ENCODE measurements at places on chromosomes 13 and 19.

GRCh38 chr13:40155201-40155600 lies 499.7 kb downstream of the COG6 start:
- no peak for DNase-seq

DNA sequence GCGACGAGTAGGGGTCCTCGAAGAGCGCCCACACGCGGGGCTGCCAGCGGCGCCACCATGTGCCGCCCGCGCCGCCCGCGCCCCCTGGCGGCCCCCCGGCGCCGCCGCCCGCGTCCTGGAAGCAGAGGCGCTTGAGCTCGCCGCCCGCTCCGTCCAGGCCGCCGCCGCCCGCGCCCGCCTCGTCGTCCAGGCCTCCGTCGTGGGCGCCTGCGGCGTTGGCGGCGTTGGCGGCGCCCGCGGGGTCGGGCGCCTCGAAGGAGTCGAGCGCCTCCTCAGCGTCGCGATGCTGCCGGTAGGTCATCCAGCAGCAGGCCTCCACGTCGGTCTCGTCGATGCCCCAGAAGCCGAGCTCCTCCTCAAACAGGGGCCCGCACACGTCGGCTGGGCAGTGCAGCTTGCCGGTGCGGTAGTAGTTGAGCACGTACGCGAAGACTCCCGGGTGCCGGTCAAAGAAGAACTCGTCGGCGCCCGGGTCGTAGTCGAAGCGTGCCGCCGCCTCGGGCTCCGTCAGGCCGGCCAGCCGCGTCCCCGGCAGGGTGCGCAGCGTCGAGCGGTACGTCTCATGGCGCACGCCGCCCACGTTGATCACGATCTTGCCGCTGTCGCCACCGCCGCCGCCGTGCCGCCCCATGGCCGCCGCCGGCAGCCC lies 829 bp downstream of the KCNC3 start:
- DNase-seq = no peak

DNA sequence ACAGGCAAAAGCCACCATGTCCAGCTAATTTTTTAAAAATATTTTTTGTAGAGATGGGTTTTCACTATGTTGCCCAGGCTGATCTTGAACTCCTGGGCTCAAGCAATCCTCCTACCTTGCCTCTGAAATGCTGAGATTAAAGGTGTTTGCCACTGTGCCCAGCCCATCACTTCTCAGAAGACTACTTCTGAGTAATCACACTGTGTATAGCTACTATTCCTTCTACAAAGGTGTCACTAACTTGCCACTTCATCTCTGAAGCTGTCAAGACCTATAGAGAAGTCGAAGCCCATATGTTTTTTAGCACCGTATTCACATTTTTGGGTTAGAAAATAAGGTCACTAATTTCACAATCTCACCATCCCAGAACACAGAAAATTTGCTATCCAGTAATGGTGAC lies 36.0 kb upstream of the FNDC3A start:
- DNase-seq = no peak

DNA sequence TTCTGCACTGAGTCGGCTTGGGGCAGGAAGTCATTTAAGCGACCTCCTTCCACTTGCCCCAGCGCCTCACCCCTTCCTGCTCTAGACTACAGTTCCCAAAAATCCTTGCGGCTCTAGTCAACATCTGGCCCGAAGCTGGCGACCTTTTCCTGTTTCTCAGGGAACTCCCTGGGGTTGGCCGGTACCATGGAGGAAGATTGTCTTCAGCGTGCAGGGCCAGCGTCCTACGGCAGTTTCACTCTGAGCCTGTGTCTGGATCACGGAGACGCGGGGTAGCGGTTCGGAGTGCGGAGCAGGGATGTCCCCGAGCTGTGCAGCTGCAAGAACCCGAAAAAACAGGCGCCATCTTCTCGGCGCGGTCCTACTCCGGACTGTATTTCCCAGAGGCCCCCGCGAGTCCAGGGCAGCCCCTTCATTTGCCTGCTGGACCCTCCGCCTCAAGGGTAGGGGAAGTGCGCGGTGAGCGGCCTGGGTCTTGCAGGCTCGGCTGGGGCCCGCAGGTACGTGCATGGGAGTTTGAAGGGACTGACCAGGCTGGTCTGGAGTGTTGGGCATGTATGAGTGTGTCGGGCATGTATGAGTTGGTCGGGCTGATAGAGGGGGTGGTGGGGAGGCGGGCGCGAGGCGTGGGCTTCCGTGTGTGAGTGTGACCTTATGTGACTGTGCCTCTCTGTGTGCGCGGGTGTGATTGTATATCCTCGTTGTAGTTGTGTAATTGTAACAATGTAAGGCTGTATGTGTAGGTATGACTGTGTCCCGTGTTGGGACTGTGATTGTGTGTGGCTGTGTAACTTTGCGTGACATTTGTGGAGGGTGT lies at the start of gene ZNF383:
TSS of gene ZNF383 (plus strand) at position 440 of the 817 bp plus-strand sequence. CDS start 12,240 bp downstream, outside the sequence.
- DNase-seq = peak; percentile 82

- DNase-seq = no peak
Observed at GRCh38 chr13:26946684-26947343, 186.2 kb upstream of the GPR12 start.

- DNase-seq = no peak
Observed at GRCh38 chr13:21106089-21106488, 44.7 kb upstream of the LATS2 start.

- no peak for DNase-seq
Observed at GRCh38 chr13:20945952-20946383, 43.4 kb upstream of the XPO4 start.

- no peak for DNase-seq
Observed at GRCh38 chr13:110685305-110686020, 20.5 kb downstream of the CARS2 start.

- DNase-seq = no peak
Observed at GRCh38 chr19:18494267-18494607, 27.6 kb downstream of the ELL start.

DNA sequence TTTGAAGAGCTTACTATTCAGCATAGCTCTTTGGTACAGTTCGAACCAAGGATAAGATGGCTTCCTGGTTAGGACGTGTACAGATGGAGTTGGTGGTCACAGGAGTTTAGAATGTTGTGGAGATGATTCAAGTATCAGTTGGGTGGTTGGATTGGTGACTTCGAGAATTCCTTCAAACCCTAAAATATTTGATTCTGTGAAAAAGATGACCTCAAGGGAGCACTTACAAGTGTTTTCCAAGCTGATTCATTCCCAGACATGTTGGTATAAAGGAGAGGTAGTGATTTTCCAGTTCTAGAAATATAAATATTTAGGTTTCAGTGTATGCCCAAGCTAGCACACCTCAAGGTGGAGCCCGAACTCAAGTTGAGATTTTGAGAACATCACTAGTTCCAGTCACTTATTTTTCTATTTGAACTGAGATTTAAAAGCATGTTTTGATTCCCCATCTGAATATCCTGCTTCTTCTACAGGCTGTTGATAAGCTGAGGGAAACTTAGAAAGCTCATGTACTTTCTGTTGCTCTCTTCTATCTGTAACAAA lies 306.1 kb downstream of the DCT start:
- no peak for DNase-seq

GRCh38 chr13:101092985-101093384 lies 323.3 kb downstream of the NALCN start:
- no peak for DNase-seq

GRCh38 chr13:96746886-96747285 lies 247.4 kb downstream of the OXGR1 start:
- no peak for DNase-seq

DNA sequence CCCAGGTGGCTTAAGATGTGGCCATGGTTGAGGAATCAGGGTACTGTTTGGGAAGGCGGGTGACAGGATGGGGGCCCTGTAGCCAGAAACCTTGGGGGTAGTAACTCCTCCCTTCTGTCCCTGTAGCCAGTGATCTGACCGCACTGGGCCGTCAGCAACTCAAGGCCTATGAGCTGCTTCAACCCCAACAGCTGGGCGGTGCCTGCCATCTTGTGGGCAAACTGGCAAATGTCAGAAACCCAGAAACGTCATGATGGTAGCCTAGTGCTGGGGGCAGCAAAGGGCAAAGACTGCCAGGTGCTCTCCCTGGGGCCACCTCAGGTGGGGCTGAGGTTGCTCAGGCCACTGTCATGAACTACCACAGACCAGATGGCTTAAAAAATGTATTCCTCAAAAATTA lies 3.5 kb downstream of the COPE start:
- no peak for DNase-seq

GRCh38 chr19:33805840-33806433 lies 9.3 kb downstream of the KCTD15 start:
- DNase-seq = no peak

DNA sequence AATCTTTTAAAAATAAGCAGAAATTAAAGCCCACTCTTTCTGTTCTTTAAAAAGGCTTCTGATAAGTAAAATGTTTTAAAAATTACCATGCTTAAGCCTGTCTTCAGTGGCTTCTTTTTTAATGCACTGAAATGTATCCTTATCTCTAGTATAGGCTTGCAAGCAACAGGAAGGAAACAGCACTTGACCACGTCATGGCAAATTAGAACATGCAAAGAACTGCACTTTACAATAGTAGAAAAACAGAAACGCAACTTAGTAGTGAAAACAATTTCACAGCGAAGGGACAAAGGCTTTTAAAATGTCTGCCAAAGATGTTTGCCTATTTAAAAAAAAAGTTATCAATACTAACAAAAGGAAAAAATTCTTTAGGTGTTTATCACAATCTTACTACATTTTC lies 36.3 kb downstream of the ELF1 start:
- DNase-seq = no peak

GRCh38 chr13:90120026-90120425 lies 1227.5 kb upstream of the MIR17HG start:
- DNase-seq = no peak

DNA sequence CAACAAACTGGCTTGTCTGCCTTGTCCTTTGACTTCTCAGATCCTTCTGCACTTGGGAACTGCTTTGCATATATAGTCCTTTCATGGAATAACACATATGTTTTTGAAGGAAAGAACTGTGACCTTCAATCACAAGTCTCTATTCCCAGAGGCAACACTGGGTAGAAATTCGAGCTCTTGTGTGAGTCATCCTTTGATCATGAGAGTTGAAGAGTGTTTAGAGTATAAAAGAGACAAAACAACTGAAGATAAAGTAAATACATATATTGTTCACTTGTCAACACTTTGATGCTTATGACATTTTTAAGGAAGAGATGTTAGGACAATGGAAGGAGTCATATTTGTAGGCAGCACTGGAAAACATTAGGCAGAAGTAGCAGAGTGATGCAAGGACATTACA lies 5.2 kb upstream of the OR7A5 start:
- DNase-seq = no peak

DNA sequence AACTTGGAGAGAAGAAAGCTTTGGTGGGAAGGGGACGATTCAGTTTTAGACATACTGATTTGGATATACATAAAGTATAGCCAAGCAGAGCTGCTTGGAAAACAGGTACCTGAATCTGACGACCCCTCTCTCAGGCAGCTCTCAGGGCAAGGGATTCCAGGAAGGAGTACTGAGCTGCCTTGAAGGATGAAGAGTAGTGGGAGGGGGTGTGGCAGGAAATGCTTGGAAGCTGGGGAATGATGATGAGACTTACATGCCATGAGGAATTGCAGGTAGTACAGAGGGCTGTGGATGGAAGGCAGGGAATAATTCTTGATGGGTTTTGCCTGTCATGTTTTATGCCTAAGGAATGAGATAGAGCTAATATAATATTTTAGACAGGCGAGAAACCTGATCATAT lies 38.7 kb downstream of the HTR2A start:
- no peak for DNase-seq

GRCh38 chr19:47778049-47778953 lies at the start of gene SELENOW:
Gene SELENOW, plus strand, starts transcription at chr19:47778703. Its CDS starts 83 bp downstream, at chr19:47778786.
- DNase-seq = peak; percentile 68

DNA sequence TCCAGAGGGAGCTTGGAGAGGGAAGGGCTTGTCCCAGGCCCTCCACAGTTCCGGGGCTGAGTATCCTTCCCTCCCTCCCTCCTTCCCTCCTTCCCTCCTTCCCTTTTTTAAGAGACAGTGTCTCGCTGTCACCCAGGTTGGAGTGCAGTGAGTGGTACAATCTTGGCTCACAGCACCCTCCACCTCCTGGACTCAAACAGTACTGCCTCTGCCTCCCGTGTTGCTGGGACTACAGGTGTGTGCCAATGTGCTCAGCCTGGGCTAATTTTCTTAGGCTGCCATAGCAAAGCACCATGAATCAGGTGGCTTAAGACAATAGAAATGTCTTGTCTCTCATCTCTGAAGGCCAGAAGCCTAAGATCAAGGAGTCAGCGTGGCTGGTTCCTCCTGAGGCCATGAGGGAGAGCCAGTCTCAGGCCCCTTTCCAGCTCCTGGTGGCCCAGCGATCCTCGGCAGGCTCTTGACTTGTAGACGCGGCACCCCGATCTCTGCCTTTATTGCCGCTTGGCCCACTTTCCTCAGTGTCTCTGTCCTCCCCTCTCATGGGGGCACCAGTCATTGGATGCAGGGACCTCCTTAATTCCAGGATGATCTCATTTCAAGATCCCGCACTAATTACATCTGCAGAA lies 47.5 kb downstream of the CRTC1 start:
- no peak for DNase-seq

GRCh38 chr13:113762538-113762937 lies 3.5 kb downstream of the TMEM255B start:
- DNase-seq = no peak
